Type B pancreatic cell (in vitro differentiated cells): ENCODE measurements at places on chromosomes 4 and X. TPM values are rescaled to one million over a fixed set of nuclear protein-coding genes. Genes with fewer than 3 reads are reported as not detected.

GRCh38 chr4:3868211-3869173 is 102.3 kb downstream of the ADRA2C start:
- no peak for DNase-seq

- DNase-seq, result no peak
Measured at GRCh38 chrX:2889045-2889605, 40.0 kb downstream of the ARSD start.

Gene ZXDB
- total RNA-seq, result 7.1 and 10.1 TPM in 2 replicates

- DNase-seq, result no peak
Measured at GRCh38 chrX:69724307-69724706, 108.4 kb downstream of the EDA start.

GRCh38 chrX:67734111-67734753 is 190.4 kb downstream of the AR start:
- no peak for DNase-seq

Gene DIPK2B
- total RNA-seq, result not detected in 2 replicates

- no peak for DNase-seq
Measured at GRCh38 chrX:132257116-132257515, 37.9 kb upstream of the RAP2C start.

GRCh38 chrX:119181491-119181890 is 53.9 kb upstream of the KIAA1210 start:
- no peak for DNase-seq

Gene ADGRL3
- 11.3 and 53.5 TPM in 2 replicates for total RNA-seq

GRCh38 chr4:98506462-98507132 is 151.8 kb downstream of the TSPAN5 start:
- DNase-seq, result no peak

GRCh38 chrX:39678914-39679313 is 418.8 kb downstream of the BCOR start:
- DNase-seq, result no peak

Gene AADAT
- 14.3 and 27.1 TPM in 2 replicates for total RNA-seq

DNA sequence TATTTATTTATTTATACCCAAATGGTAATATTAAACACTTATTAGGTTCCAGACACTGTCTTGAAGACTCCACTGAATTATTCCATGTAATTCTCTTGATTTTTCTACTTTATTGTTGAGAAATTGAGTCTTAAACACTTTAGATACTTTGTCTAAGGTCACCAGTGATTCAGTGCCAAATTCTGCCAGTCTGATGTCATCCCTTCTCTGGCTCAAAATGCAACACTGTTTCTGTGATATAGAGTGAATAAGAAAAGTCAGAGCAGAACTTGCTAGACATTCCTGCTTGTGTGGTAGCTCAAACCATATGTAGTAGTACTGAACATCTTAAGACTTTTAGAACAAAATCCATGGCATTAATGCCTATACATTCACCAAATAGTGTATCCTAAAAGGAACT is 164.3 kb downstream of the GABRB1 start:
- DNase-seq, result no peak

- DNase-seq, result no peak
Measured at GRCh38 chr4:152104356-152104755, 343.5 kb upstream of the GATB start.

GRCh38 chr4:119570401-119570800 is 58.2 kb downstream of the PDE5A start:
- no peak for DNase-seq

Gene IL21
- not detected in 2 replicates for total RNA-seq

- no peak for DNase-seq
Measured at GRCh38 chrX:67563469-67564448, 19.9 kb downstream of the AR start.

GRCh38 chrX:70033348-70034051 is 16.2 kb downstream of the AWAT2 start:
- no peak for DNase-seq

DNA sequence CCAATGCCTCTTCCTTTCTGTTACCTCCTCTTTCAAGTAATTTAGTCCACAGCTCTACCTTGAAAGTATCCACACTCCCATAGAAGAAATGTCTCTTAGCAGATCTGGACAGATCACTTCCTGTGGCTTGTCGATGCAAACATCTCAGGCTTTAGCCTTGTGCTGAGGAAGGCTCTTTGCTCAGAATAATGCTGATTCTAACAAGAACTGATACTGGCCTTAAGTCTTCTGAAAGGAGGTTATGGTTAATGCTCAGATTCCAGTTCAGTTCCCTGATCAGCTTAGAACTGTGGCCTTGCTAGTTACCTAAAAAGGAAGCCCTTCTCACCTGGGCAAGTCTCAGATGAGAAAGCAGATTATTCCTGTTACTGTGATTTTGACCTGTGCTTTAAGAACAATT is 230.1 kb upstream of the FAT4 start:
- no peak for DNase-seq

GRCh38 chr4:69440308-69440707 is 55.4 kb downstream of the UGT2B4 start:
- no peak for DNase-seq

DNA sequence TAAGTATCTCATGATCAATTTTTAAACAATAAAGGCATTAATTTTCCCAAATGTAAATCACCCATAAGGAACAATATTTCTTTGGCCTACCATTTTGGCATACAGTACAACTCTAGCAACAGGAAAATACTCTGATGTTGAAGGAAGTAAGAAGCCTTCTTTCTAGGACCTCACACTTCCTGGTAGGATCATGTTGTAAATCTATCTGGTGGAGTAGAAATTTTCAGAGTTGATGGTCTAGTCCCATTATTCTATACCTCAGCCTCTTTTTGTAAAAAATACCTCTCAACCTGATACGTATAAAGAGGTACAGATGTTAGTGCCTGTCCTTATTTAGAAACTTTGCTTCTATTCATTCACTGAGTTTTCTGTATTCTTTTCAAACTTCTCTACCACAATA is 40.2 kb upstream of the GRID2 start:
- DNase-seq, result no peak

DNA sequence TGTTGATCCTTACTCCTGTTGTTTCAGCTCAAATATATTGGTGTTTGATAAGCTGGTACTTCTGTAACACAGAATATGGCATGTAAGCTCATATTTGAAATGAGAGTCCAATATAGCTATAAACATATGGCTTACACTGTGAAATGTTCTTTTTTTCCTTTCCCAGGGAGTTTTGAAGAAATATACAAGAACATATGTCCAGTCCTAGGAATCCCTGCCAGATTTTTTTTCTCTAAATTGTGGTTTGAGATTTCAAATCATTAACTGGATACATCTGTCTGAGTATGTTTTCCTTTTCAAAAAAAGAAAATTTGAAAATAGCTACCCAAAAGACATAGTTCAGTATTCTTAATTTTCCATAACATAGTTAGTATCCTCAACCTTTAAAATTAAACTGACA is 60.2 kb downstream of the HMGB2 start:
- DNase-seq, result no peak

GRCh38 chr4:73220815-73221214 is 37.8 kb downstream of the ANKRD17 start:
- DNase-seq, result no peak
